ENCODE measurements at places on chromosomes 12 and 14.

- DNase-seq, result no peak
Measured at GRCh38 chr12:101857043-101857558, 20.3 kb upstream of the DRAM1 start.

GRCh38 chr14:89221109-89221810, 195.8 kb downstream of the FOXN3 start:
- DNase-seq, result no peak

- no peak for DNase-seq
Measured at GRCh38 chr14:62066304-62066703, 304.1 kb downstream of the SNAPC1 start.

- DNase-seq, result no peak
Measured at GRCh38 chr12:113208041-113208934, 13.0 kb upstream of the TPCN1 start.

DNA sequence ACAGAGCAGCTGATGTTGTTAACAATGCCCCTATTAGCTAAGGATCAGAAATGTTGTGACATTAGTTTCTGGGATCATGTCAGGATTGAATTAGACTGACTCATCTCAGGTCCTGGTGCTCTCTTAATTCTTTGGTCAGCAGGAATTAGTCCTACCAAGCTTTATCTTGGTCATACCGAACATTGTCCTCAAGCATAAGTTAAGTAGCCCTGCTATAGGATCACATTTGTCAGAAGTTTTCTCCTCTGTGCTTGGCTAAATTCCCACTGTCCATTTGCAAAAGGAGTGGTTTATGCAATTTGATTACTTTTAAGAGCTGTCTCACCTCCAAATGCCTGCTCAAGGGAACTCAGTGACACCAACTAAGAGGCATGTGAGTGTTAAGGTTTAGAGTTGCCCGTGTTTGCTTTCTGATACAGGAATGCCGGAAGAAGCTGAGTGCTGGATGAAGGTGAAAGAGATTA, 48.4 kb upstream of the IFNG-AS1 start:
- no peak for DNase-seq

GRCh38 chr14:53942970-53943750, 13.5 kb downstream of the BMP4 start:
- DNase-seq, result no peak

DNA sequence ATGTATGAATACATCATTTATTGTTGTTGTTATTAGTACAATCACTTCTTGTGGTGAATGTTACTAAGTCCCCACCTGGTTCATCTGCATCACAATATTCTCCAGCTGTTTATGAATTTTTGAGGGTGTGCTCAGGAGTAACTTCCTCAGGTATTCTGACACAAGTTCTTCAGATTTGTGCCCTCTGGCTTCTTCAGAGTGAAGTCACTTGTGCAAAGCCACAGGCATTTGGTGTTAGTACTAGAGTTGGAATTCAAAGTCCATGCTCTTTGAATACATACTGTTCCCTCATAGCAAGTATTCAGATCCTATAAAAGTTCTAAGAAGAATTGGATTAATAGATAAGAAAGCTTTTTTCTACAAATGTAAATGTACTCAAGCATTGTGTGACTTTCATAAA, 150.3 kb upstream of the AVPR1A start:
- DNase-seq, result no peak

DNA sequence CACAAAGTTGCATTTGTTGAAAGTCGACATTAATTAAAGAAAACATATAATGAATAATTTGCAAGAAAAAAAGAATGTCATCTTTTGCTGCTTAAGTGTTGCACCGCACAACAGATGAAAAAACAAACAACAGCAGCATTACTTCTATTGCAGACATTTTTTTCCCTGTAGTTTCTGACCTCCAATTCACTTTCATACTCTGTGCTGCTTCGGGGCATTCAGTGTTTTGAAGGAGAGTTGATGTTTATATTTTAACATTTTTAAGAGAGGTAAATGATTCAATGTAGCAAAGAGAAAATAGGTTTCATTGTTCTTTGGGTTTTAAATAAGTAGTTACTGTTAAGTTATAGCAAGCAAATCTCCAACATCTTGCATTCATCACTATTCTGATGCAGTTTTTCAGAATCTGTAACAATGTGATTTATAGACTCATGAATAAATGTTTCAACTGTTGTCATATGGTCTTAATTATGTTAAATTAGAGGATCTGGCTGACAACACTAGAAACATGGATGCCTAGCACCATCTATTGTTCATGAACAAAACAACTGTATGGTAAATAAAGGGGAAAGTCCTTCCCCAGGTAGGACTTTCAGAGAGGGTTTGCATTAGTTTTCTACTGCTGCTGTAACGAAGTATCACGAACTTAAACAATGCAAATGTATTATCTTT, 168.1 kb downstream of the BCAT1 start:
- no peak for DNase-seq

DNA sequence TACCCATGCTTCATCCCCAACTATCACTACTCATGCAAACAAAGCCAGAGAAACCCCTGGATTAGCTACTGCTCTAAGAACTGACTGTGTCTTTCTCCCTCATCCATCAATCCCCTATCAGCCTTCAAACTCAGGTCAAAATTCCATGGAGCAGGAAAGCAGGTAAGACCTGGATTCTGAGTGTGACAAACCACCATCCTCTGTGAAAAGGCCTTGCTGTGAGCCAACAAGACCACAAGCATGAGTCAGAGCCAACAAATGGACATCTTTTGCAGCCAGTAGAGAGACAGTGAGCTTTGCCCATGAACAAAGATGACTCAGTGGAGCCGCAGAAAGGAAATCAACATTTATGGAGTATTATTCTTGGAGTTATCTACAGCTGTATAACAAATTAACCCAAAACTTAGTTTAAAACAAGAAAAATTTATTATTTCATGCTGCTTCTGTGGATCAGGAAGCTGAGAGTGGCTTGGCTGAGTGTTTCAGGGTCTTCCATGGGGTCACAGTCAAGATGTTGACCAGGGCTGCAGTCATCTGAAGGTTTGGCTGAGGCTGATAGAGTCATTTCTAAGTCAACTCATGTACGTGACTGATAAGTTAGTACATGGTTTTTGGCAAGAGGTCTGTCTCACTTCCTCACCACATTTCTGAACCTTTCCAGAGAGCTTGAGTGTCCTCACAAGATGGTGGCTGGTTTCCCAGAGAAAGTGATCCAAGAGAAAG, 61.1 kb downstream of the PITPNM2 start:
- no peak for DNase-seq

Measured in activated T-helper 1 cell treated with anti-CD3 and anti-CD28 coated beads, Interleukin-2, amount 50 U/mL, for 16 hours (primary cell).